Temporal lobe (tissue), 4 donors: ENCODE measurements at places on chromosomes 6 and 20. TPM values are rescaled to one million over a fixed set of nuclear protein-coding genes. Genes with fewer than 3 reads are reported as not detected.

MANEA gene
- 9.8 TPM for total RNA-seq

SLC17A2 gene
- not detected for total RNA-seq

SDC4 gene
- total RNA-seq, result 0.98 TPM

ECHDC1 gene
- total RNA-seq, result 37.9 TPM

HNF4A gene
- not detected for total RNA-seq

SLC17A3 gene
- total RNA-seq, result not detected

ZBTB22 gene
- total RNA-seq, result 20.7 TPM

MACROD2 gene
- 41.8 TPM for total RNA-seq

FOXS1 gene
- total RNA-seq, result 0.74 TPM

GPR6 gene
- 0.74 TPM for total RNA-seq

CPXM1 gene
- 10.1 TPM for total RNA-seq

RAET1L gene
- total RNA-seq, result 0.25 TPM

FILIP1 gene
- 1.5 TPM for total RNA-seq

MTCH1 gene
- 131 TPM for total RNA-seq
